ENCODE measurements at places on chromosomes 5 and 9.

GRCh38 chr5:112109331-112110007 is 309.6 kb downstream of the EPB41L4A start:
- no peak for DNase-seq

DNA sequence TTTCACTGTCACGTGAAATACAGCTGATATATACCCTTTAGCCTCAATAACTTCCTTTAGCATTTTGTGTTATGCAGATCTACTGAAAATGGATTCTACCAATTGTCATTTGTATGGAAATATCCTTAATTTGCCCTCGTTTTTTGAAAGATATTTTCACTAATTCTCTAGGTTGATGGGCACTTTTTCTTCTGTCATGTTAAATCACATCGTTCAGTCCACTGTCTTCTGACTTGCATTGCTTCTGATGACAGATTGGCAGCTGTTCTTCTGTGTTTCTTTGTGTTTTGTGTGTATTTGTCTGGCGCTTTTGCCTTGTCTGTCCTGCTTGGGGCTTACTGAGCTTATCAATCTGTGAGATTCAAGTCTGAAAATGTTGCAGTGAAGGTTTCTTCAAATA is 9.7 kb upstream of the CLPTM1L start:
- DNase-seq: no peak

DNA sequence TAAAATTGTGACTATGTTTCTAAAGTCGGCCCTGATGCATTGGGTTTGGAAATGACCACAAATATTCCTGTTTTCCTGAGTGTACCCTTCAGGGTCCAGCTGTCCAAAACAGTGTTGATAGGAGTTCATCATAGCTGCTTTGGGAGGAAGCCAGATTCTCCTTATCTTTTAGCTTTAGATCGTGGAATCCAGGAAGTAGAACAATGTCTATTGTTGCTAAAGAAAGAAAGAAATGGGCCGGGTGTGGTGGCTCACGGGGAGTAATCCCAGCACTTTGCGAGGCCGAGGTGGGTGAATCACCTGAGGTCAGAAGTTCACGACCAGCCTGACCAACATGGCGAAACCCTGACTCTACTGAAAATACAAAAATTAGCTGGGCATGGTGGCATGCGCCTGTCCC is 9.5 kb downstream of the CAVIN4 start:
- no peak for DNase-seq

- no peak for DNase-seq
Observed at GRCh38 chr5:30392897-30393296, 800.6 kb upstream of the CDH6 start.

DNA sequence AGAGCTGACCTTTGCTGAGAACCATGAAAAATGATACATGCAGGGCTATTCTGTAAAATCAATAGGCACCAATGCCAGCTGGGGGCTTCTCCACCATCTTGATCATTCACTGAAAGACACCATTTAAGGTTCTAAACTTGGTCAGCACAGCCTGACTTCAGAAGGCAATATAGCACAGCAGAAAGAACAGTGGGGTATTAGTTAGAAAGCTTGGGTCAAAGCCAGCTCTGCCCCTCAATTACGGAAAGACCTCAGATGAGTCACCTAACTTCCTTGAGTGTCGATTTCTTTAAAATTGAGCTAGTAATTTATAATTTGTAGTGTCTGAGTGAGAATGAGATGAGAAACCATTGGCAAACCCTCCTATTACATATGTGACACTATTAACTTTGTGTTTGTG is 3.4 kb downstream of the TNC start:
- no peak for DNase-seq

GRCh38 chr9:107554636-107555035 is 65.1 kb upstream of the KLF4 start:
- no peak for DNase-seq

DNA sequence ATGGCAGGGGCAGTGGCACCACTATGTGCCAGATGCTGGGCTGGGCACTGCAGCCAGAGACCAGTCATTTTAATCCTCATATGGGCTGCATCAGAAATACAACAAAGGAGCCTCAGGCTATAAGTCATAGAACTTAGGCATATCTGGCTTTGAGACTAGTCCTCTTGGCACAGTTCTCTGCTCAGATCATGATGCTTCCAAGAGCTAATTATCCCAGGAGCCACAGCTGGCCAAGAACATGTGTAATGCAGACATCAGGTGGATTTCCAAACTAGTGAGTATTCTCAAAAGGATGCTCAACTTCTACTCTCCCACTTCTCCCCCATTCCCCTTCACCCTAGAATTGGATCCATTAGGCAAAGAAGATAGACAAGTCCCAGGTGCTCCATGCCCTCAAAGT is 562.2 kb upstream of the TRPC7 start:
- no peak for DNase-seq

DNA sequence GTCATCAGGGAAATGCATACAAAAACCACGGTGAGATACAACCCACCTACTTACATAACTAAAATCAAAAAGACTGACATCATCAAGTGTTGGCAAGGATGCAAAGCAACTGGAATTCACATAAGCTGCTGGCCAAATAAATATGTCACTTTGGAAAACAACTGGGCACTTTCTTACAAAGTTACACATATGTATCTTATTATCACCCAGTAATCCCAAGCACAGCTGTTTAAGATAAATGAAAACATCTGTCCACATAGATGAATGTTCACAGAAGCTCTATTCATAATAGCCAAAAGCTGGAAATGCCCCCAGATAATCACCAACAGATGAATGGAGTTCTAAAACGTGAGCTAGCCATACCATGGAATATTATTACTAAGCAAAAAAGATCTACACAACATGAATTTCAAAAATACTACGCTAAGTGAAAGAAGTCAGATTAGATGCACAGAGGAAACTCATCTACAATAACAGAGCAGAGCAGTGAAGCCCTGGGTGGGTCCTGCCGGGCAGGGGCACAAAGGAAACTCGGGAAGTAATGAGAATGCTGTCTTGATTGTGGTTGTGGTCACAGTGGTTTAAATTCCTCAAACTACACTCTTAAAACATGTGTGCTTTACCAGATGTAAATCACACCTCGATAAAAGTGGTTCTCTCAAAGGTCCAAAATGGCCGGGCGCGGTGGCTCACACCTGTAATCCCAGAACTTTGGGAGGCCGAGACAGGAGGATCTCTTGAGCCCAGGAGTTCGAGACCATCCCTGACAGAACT is 8.5 kb downstream of the CAMSAP1 start:
- no peak for DNase-seq

DNA sequence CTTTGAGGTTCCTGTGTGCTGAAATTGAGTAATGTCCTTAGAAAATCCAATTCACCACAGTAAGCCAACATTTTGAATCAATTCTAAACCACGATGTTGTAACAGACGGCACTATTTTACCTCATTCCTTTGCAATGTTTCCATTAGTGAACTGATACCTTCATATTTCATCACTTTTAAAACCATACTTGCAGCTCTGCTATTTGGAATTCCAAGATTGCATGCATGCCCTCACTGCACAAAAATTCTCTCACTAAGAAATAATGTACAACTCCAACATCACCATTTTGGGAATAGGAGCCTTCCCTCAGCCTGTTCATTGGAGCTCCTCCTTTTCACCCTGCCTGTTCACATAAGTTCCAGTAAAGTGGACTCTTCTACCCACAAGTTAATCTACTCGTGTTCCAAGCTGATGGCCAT is 74.8 kb upstream of the TGFBR1 start:
- no peak for DNase-seq

GRCh38 chr5:61995486-61995885 is 310.5 kb upstream of the KIF2A start:
- DNase-seq: no peak

DNA sequence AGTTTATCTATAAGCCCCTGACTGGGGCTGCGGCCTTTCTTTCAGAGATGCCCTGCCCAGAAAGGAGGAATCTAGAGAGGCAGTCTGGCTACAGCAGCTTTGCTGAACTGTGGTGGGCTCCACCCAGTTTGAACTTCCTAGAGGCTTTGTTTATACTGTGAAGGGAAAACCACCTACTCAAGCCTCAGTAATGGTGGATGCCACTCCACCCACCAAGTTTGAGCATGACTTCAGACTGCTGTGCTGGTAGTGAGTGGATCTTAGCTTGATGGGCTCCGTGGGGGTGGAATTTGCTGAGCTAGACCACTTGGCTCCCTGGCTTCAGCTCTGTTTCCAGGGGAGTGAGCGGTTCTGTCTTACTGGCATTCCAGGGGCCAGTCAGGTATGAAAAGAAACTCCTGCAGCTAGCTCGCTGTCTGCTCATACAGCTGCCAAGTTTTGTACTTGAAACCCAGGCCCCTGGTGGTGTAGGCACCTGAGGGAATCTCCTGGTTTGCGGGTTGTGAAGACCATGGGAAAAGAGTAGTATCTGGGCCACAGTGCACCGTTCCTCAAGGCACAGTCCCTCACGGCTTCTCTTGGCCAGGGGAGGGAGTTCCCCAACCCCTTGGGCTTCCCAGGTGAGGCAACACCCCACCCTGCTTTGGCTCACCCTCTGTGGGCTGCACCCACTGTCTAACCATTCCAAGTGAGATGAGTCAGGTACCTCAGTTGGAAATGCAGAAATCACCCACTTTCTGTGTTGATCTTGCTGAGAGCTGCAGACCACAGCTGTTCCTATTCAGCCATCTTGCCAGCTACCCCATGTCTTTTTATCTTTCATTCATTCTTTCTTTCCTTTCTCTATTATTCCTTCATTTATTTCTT is 211.8 kb upstream of the C9orf72 start:
- no peak for DNase-seq

DNA sequence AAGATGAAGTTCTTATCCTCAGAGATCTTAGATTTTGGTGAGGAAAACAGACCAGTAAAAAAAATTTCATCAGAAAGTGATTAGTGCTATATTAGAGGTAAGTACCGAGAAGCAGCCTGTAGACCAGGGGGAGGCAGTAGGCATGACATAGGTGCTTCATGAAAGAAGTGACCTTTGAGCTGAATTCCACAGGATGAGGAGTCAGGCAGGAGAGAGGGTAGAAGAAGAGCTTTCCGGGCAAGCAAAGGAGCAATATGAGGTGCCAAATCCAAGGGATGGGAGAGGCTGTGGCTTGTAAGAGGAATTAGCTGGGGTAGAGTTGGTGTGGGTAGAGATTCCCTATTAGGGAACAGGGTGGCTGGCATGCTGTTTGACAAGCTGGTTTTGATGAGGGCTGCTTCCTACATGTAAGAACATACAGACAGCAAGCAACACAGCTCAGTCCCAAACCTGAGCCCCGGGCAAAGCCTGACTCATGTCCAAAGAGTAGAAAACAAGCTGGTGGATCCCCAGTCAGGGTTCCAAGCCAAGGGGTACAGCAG is 48.4 kb upstream of the PWWP2A start:
- no peak for DNase-seq

GRCh38 chr9:20092561-20092960 is 303.7 kb upstream of the SLC24A2 start:
- DNase-seq: no peak

DNA sequence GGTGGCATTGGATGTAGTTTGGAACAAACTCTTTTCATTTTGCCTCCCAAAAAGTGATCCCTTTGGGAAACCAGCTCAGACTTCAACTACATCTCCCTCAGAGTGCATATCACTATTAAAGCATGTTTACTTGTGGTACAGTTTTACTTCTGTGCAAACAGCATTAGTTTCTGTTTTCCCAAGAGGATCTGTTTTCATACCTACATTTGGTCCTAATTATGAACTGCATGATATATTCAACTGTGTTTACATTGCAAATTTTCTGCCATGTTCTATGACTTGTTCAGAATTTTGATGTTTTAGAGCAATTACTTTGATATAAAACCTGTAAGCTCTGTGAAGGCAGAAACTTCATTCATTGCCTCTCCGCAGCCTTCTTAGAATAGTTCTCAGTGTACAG is 681.5 kb upstream of the ACO1 start:
- no peak for DNase-seq

- DNase-seq: no peak
Observed at GRCh38 chr9:20040991-20041696, 252.3 kb upstream of the SLC24A2 start.

GRCh38 chr5:80198399-80198798 is 57.4 kb downstream of the SERINC5 start:
- no peak for DNase-seq

DNA sequence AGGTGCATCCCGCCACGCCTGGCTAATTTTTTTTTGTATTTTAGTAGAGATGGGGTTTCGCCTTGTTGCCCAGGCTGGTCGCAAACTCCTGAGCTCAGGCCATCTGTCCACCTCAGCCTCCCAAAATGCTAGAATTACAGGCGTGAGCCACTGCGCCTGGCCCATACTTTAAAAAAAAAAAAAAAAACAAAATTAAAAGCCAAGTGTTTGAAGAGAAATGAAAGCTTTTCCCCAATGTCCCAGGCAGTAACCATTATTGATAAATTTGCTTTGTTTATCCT is 9.5 kb downstream of the PRRC2B start:
- DNase-seq: no peak

DNA sequence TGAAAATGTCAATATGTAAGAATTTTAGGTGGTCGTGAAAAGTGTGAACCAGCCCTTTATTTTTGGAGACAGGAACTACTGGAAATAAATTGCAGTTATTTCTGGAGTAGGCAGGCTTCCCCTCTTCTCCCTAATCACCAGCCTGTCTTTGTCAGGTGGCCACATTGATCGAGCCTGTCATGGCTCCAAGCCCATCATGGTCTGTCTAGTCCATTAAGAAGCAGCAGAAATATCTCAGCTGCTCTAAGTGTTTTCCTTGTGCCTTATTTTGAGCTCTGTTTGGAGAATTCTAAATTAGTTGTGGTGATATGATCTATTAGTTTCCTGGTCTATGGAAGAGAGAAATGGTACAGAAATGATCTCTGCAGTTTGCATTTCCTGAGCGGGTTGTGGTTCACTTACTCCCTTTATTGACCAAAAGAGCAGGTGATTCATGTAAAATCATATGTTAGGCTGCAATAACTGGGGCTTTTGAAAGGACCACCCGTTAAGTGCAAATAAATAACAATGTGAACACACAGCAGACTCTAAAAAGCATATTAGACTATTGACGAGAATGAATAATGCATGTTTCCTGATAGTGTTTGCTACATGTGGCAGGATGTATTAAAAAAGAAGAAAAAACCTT is 42.3 kb downstream of the BASP1 start:
- DNase-seq: no peak

GRCh38 chr9:88829276-88829675 is 162.0 kb upstream of the S1PR3 start:
- DNase-seq: no peak
